CD8-positive, alpha-beta T cell (primary cell): ENCODE measurements at places on chromosomes 1 and 21. TPM values are rescaled to one million over a fixed set of nuclear protein-coding genes. Genes with fewer than 3 reads are reported as not detected.

DNA sequence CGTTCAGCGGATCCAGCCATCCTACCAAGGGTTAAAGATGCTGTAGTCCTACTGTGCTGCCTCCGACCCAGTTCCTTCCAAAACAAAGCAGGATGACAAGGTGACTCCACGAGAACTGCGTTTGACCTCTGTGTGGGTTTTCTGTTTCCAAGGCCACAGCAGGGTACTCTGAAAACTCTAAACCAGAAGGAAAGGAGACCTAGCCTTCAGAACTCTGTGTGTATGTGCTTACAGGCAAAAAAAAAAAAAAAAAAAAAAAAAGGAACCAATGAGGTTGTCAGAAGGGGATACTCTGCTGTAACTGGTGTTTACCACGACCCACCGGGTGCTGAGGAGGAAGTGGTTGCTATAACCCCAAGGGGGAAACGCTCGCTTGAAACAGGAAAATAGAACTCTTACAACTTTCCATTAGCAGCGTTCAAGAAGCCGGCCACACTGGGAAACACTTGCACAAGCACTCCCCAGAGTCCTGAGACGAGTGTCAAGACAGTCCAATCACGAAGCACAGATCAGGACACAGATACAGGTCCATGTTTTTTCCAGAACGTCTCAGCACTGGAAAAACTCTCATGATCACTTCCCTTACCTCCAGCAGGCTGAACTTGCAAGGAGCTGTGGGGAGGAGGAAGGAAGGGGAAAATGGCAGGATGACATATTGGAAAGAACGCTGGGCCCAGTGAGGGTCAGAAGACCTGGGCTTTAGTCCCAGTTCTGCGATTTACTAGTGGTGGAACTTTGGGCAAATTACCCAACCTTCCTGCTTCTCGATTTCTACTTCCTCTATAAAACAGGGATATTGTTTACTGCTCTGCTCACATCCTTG is 64.0 kb downstream of the ITPKB start:
- peak; percentile 77 for DNase-seq

DNA sequence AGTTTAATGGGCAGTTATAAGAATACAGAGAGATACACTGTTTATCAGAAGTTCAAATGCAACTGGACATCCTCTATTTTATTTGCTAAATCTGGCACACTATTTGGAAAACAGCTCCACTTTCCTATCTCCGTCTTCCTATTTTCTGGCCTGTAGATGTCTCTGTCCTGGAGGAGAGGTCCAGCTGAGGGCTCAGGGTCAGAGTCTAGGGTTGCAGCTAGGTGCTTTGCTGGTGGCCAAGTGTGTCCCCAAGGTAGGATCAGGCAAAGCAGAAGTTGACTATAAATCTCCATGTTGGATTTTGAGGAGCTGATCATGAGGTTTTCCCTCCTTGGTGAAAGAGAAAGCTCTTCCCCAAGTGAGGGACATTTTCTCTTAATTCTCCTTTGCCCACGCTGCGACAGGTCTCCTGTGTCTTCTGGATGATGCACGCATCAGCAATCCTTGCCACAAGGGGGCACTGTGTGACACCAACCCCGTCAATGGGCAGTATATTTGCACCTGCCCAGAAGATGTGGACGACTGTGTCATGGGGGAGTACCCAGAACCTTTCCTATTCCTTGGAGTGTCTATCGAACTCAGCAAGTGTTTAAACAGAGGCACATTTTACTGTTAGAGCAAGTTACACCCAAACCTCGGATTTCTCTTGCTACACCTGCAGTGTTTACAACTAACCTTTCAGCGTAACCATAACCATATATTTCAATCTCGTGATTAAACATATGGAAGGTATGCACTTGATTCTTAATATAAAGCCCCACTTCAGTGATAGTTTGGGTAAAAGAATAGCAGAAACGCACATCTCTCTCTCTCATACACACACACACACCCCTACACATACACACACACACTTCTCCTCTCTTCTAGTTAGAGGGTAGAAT is 10.2 kb downstream of the ADAM30 start:
- peak; percentile 65 for DNase-seq

- no peak for DNase-seq
Measured at GRCh38 chr1:196309386-196309785, 298.9 kb downstream of the KCNT2 start.

GRCh38 chr1:74673351-74674111 is at the start of gene ERICH3:
Gene ERICH3, minus strand, starts transcription at chr1:74673792. Its CDS starts 273 bp downstream, at chr1:74673519.
- no peak for DNase-seq

DNA sequence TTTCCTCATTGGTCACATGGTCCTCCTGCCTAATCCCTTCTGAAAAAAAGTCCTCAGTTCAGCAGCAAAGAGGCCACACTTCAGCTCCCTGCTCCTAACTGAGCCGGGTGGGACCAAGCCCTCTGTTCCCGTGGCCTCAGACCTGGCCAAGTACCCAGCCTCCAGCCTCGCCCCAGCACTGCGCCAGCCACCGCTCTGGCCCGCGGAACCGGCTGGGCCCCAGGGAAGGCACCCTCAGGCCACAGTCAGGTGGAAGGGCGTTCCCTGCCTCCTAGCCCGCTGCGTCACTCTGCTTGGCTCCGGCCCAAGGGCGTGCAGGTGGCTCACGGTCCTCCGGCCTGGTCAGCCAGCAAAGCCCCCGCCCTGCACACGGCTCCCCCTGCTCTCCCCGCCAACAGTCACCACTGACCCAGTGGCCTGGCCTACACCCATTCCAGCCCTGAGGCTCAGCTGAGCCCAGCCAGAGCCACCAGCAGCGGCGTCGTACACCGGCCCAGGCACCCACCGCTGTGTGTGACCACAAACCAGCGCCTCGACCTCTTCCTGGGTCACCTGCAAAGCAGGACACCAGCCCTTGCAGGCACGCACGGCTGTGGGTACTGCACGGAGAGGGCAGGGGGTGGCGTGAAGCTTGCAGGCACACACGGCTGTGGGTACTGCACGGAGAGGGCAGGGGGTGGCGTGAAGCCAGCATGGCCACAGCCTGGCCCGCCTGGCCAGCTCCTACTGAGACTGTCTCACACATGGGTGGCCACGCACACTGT is 19.4 kb downstream of the NADK start:
- DNase-seq, result no peak

GRCh38 chr1:211133836-211134669 is at the start of gene KCNH1:
Gene KCNH1, minus strand, starts transcription at chr1:211134148. Its CDS starts 203 bp downstream, at chr1:211133945.
- peak; percentile 87 for DNase-seq

- no peak for DNase-seq
Measured at GRCh38 chr1:13523780-13524477, 10.1 kb upstream of the LRRC38 start.

GRCh38 chr21:45248893-45249381 is 38.8 kb downstream of the POFUT2 start:
- no peak for DNase-seq

- no peak for DNase-seq
Measured at GRCh38 chr21:31078796-31079195, 40.5 kb upstream of the KRTAP19-8 start.

- no peak for DNase-seq
Measured at GRCh38 chr1:164183854-164184635, 374.9 kb upstream of the PBX1 start.

DNA sequence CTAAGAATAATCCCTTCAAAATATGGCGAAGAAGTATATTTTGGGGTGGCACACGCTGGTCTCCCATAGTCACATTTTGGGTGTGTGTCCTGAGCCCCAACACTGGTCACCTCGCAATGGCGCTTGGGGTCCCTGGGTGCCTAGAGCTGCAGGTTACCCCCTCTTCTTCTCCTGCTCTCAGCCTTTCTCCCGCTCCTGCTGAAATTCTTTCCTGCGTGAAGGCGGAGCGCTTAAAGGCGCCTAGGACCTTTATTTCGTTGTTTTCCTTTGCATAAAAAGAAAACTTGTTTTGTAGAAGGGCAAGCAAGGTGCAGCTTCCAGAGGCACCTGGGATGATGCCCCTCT is 339 bp upstream of the PIK3CD start:
- no peak for DNase-seq

- DNase-seq, result no peak
Measured at GRCh38 chr1:207818971-207819451, 67.2 kb downstream of the CD46 start.

DNA sequence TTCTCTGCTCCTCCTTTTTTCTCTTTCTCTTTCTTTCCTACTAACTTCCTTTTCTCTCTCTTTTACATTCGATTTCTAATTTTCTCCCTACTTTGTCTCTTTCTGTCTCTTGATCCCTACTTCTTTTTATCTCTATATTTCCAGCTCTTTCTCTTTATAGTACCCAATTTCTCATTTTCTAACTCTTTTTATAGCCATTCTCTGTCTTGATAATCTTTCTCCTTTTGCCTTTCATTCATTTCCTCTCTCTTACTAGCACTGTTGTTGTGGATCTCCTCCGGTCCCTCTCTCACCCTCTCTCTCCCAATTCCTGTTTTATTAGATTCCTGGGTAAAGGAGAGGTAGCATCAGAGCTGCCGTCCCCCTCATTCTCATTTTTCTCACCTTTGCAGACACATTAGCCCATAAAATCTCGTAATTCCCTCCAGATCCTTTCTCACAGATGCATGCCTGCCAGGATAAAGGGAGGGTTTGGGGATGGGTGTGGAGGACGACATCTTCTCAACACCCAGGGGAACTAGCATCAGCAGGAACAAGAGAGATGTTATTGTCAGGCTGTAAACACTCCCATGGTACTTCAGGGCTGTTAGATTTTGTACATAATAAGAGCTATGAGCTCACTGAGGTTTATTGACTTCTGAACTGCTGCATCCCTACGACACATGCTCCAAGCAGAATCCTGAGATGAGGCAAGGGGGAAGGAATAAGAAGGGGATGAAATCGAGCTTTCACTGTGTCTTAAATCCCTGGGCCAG is 159.0 kb upstream of the GALNT2 start:
- no peak for DNase-seq

- no peak for DNase-seq
Measured at GRCh38 chr1:11374748-11375110, 101.7 kb downstream of the UBIAD1 start.

GRCh38 chr1:108590957-108591356 is 31.1 kb downstream of the EEIG2 start:
- DNase-seq, result peak; percentile 90

DNA sequence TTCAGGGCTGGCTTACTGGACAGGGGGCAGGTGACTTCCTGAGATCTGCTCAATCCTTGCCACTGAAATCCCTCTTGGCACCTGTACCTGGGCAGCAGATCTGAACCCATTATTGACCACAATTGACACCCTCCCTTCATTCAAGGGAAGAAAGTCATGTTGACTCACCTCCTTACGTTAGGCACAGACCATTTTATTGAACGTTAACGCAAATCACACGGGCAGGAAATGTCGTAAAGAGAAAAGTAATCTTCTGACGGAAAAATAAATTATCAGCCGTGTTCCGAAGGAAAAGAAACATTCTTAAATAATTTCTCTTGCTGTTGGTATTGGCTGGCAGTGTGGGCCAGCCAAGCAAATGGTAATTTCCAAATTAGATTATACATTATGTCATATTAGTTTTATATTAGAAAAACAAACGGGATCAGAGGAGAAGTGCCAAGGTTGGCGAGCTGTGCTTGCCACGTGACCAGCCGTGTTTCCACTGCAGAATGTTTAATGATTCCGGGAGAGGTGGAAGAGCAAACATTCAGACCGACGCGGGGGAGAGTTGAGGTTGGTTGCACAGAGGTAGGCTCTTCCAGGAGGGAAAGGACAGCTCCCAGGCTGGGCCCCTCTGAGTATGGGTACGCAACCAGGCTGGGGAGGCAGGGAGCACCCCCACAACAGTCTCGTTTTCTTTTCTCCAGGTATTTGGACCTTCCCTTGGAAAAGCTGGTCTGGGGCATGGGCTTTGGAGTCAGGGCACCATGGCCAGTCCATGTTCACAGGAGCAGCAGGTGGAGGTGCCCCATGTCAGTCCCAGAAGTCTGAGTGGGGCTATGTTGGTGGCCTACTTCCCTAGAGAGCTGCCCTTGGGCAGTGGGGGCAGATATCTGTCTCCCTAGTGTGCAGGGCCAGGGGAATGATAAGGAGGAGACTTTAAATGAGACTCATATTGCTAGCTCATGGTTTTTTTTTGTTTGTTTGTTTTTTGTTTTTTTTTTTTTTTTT is 121.1 kb downstream of the FOXD2 start:
- no peak for DNase-seq

- no peak for DNase-seq
Measured at GRCh38 chr1:38917772-38918171, 23.9 kb downstream of the RHBDL2 start.

GRCh38 chr1:207221934-207222351 is 99.5 kb upstream of the CD55 start:
- no peak for DNase-seq

GRCh38 chr1:26781206-26781825 is 6.4 kb upstream of the PIGV start:
- DNase-seq, result no peak

DNA sequence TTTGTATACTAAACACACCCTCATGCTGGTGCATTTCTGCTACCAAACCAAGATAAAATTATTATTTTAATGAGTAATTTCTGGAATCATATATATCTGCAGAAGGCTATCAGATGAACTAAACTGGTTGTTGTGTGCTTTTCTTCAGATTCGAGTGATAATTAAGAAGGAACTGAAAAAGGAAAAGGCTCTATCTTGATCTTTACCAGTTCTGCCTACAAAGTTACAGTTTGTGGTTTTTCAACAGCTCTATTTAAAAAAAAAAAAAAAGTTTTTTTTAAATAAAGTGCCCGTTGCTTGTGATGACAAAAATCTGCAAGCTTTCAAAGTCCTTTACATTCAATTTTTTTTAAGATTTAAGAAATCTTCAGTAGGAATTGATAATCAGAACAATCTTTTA is 13.6 kb downstream of the DENND1B start:
- DNase-seq, result no peak

DNA sequence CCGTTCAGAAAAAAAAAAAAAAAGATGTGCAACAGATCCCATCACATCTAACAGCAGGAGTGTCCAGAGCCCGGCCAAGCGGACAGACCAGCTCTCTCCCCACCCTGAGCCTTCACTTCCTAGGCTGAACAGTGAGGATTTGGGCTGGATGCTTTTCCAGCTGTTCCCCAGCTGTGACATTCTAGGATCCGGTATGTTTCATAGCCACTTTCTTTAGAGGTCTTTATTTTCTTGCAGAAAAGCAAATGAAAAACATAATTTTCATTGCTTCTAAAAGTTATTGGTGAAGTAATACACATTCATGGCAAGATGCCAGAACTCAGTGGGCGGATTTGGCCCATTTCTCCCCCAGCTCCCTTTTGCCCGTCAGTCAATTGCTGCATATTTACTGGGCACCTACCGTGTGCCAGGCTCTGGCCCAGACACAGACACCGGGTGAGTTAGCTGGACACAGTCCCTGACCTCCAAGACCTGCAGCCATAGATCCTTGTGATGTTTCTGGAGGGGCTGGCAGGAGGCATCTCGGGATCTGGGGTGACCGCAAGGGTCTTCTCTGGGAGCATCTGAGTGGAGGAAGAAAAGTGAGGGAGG is 213.7 kb upstream of the VAMP3 start:
- no peak for DNase-seq

The ERG gene
- total RNA-seq, result not detected

The LUZP1 gene
- total RNA-seq, result 51.0 TPM

The UBR4 gene
- 148 TPM for total RNA-seq

The NUP210L gene
- total RNA-seq, result not detected

The UBE2U gene
- not detected for total RNA-seq

The VTCN1 gene
- total RNA-seq, result not detected

The ILDR2 gene
- 0.50 TPM for total RNA-seq

The PERM1 gene
- total RNA-seq, result not detected

The KIF17 gene
- total RNA-seq, result not detected

The PCP4L1 gene
- not detected for total RNA-seq

The MAP10 gene
- total RNA-seq, result 0.89 TPM

The ACBD3 gene
- 41.4 TPM for total RNA-seq

The EPHA2 gene
- total RNA-seq, result not detected

The TSEN15 gene
- total RNA-seq, result 14.8 TPM

The FGR gene
- total RNA-seq, result 1.4 TPM

The CASQ2 gene
- total RNA-seq, result not detected

The SH2D2A gene
- total RNA-seq, result 85.6 TPM

The AK5 gene
- 14.2 TPM for total RNA-seq
